Inflammatory macrophage treated with lipopolysaccharide for 1 hour (primary cell): ENCODE measurements at places on chromosomes 7 and 10.

DNA sequence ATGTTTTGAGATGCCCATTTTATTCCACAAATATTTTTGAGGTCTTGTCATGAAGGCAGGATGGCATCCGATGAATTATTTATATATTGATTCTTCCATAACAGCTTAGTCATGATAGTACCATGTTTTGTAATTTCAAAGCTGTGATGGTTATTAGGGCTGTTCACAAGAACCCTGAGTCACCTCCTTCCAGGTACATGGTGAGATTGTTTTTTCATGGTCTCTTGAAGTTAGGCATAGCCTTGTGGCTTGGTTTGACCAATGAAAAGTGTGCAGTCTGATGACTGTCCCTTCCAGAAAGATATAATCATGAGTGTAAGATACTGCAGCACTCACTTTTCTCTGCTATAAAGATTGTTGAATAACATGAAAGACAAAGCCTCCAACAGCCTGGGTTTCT lies 274.8 kb downstream of the FGFR2 start:
- DNase-seq: no peak

DNA sequence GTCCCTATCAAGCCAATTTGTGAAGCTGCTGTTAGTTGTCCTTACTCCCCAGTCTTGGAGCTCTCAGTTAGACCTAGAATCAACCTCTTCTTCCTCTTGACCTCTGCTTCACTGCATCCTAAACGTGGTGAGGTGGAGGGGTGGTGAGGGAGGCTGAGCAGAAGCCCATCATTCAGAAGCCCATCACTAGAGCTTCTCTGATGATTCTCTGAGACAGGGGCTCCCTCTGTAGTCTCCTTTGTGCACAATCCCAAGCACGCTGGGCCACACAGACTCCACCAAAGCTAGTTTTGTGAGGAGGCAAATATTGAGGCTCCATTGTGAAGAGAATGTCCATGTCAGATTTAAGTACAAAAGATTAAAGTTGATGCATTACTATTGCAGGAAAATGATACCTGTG lies 163.8 kb upstream of the PRSS1 start:
- no peak for DNase-seq

- no peak for DNase-seq
These were observed 31.2 kb downstream of the DYNC2I1 start for GRCh38 chr7:158887594-158887993.

DNA sequence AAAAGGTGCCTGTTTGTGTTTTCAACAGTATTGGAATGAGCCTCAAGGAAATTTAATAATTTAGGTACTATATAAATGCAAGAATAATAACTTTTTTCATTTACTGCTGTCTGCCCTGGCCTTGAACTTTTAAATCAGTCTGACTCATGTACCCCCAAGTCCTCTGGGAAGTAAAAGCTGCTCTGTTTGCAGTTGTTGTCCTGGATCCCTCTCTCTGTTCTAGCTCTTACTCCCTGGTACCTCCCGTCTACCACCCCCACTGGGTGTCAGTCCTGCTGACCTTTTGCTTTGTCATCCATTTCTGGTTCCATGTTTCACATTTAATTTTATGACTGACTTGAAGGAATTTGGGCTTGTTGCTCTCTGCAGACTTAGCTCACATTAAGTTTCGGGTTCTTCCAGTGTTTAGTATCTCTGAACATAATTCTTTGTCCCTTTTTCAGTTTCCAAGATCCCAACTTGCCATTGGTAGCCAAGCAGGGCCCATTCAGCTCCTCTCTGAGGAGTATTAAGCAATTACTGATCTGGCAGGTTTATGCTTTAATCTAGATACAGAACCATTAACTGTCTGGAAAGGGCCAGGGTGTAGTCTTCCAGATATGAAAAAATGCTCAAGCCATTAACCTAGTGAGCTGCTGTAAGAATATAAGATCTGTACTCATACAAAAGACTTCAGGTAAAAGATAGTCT lies 208.7 kb upstream of the FAM3C start:
- DNase-seq: no peak

DNA sequence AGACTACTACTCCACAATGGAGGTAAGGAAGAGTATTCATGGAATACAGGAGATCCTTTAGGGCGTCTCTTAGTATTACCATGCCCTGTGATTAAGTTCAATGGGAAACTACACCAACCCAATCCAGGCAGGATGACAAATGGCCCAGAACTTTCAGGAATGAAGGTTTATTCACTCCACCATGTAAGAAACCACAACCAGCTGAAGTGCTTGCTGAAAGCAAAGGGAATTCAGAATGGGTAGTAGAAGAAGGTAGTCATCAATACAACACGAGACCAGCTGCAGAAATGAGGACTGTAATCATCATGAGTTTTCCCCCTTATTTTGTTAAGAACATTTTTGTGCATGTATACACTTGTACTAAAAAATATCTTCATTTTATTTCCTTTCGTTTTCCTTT lies 76.6 kb downstream of the GPR37 start:
- DNase-seq: no peak

- no peak for DNase-seq
These were observed 13.4 kb upstream of the GLI3 start for GRCh38 chr7:42250411-42250810.

DNA sequence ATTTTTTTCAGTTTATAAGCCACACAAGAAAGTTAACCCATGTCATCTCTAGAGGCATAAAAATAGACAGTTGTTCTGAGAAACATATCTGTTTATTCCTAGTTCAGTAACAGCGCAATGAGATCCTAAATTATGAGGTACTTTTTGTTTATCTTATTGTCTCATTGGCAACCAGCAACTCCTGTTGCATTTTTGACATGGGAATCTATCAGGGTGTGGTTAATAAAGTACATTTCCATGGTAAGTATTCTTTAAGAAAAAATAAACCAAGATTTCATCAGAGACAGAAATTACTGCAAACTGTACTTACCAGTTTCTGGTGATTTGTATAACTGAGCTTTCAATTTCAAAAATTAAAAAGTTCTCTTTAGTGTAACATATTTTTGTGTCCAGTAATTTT lies 9.0 kb downstream of the FAS start:
- DNase-seq: peak; percentile 66

GRCh38 chr7:2523941-2524807 lies 4.6 kb downstream of the LFNG start:
- DNase-seq: peak; percentile 47

GRCh38 chr7:28937103-28937502 lies 21.0 kb downstream of the TRIL start:
- no peak for DNase-seq

- DNase-seq: no peak
These were observed 170.4 kb downstream of the WNT2 start for GRCh38 chr7:117152213-117153007.

- DNase-seq: no peak
These were observed 75.9 kb downstream of the MYL10 start for GRCh38 chr7:101553018-101553770.

- DNase-seq: no peak
These were observed 30.5 kb upstream of the TRIM8 start for GRCh38 chr10:102613785-102614184.

DNA sequence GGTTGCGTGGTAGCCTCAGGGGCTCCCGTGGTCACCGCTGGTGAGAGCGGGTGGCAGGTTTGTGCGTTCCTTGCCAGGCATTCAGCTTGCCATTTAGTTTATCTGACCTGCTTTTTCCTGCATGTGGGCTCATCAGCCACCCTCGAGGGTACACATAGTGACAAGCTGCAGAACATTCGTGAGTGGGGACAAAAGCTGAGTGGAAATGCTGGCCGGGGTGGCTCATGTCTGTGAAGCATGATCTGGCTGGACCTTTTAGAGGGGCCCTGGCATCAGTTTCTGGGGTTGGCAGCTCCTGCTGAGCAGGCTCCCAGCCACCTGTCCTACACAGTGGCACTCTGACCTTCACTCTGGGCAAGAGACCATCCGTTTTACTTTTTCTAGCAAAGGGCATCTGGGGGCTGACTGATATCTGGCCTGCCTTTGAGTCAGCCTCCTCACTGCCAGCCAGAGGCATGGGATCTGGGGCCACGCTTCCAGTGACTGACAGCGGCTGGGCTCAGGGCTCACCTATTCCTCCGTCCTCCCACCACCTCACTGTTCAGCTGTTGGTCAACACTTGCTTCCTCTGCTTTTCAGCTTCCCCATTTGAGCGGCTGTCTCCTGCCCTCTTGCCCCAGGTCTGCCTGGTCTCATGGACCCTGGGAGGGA lies 75.0 kb downstream of the LANCL2 start:
- peak; percentile 12 for DNase-seq

DNA sequence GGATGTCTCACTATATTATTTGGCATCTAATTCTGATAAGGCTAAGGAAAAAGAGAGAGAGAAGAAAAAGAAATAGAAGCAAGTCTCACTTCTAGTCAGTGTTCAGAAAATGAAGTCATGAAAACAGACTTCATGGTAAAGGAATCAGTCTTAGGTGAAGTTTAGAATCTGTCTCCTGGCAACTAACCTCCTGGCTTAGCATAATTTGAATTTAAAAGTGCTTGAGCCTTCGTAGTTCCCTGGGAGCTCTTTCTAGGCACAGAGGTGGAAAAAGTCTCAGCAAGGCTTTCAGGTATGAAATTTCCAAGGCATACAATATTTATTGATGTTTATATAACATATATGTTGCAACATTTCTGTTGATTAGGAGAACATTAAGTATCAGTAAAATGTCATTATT lies 10.4 kb downstream of the CHRM2 start:
- DNase-seq: no peak

DNA sequence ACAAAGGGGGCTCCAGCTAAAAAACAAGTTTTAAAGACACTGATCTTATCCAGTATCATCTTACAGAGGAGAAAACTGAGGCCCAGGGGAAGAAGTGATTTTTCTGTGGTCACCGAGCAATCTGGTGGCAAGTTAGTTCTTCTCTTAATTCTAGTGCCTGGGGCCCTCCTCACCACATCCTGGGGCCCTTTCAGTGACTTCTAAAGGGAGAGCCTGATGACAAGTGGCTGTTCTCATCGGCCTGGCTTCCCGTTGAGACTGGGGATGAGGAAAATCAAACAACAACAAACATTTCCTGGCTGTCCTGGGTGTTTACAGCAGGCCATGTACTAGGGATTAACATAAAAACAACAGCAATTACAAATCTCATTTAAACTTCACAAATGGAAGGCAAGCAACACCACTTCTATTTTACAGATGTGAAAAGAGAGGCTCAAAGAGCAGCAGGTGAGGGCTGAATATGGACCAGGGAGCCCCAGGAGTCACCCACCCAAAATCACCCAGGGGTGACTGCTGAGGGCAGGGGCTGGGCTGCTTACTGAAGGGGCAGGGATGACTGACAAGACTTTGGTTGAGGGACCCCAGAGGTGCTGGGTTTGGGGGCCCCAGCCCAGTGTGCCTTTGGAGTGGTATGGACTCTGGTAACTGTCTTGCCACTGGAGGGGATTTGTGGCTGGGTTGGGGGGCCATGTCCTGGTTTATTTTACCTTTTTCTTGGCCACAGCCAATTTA lies 24.7 kb upstream of the MTPAP start:
- no peak for DNase-seq

DNA sequence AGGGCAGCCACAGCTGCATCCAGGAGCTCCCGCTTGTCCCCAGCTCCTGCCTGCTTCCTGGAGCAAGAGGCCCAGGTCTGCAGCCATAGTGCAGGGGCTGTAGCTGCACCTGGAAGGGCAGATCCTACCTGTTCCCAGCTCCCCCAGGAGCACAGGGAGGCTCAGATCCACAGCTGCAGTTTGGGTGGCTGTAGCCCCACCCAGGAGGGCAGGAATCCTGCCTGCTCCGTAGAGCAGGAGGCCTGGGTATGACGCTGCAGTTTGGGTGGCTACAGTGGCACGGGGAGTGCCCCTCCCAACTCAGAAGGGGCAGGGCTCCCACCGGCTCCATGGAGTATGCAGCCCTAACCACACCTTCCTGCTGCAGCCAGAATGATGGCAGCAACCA lies 26.7 kb upstream of the CDCA7L start:
- no peak for DNase-seq

DNA sequence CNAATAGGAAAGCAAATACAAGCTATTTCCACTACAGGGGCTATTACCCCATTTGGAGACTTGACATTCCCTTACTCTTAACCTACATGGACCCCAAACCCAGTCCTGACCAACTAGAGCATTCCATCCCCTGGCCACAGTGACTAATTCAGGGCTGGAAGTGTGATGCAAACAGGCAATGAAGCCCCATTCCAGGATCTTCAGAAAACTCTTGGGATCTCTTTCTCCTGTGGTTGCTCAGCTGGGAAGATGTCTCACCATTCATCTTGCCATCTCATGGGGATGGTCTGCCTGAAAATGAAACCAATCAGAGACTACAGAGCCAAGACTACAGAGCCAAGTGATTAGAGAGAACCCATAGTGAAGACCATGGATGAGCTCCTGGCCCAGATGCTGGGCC lies 206.2 kb downstream of the ZNF365 start:
- DNase-seq: no peak

DNA sequence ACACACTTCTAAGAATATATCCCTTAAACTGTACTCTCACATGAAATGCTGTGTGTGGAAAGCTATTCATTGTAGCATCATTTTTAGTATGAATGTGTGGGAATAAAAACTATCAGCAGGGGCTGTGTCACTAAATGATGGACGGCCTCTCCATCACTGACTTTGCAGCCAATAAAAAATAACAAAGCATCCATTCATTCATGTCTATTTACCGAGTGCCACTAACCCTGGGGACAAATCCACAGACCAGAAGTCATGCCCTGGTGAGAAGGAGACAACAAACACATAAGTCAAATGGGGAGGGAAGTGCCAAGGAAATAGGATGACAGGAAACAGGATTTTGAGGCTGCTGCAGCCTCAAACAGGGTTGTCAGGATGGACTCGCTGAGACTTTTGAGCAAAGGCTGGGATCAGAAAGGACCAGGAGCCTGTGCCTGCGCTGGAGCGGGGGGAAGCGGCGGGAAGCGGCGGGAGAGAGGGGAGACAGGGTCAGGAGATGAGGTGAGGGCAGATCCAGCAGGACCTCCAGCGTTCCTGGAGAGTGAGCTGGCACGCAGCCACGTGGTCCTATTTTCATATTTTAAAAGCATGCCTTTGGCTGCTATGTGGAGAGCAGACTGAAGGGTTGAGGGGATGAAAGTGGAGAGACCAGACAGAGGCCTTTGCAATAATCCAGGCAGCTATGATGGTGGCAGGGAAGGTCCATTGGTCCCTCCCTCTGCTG lies 2.2 kb upstream of the NOM1 start:
- DNase-seq: no peak

DNA sequence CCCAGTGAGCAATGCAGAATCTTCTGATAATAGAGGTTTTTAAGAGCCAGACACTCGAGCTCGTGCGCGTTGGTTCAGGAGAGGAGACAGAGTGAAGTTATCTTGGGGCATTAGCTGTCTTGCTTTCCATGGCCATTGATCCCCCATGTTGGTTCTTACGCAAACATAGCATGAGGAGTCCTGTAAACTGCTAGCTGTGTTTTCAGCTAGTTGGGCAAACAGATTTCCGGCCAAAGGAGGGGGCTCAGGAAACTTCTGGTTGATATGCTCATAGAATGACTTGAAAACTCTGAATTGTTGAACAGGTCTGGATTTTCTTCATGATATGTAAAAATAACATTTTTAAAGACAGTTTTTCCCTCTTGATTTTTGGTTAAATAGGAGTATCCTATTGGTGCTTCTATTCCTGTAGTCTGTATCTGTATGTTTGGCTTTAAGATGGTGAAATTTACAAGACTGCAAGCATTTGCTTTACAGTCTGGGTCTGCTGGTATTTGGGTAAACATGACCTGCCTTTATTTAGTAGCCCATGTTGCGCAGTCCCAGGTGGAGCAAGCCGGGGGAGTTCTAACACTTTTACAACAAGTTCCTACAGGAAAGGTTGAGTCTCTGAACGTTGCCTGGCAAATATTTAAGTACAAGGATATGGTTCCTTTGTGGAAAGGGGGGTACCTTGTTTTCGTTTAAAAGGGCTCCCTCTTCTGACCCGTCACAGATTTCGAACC lies 218.4 kb upstream of the KCND2 start:
- no peak for DNase-seq
